ENCODE measurements at places on chromosomes 7 and 10.

- no peaks in the 10 kb centered on the region for H3K27me3 ChIP-seq
Observed at GRCh38 chr7:150936018-150936417, 42.1 kb downstream of the KCNH2 start.

DNA sequence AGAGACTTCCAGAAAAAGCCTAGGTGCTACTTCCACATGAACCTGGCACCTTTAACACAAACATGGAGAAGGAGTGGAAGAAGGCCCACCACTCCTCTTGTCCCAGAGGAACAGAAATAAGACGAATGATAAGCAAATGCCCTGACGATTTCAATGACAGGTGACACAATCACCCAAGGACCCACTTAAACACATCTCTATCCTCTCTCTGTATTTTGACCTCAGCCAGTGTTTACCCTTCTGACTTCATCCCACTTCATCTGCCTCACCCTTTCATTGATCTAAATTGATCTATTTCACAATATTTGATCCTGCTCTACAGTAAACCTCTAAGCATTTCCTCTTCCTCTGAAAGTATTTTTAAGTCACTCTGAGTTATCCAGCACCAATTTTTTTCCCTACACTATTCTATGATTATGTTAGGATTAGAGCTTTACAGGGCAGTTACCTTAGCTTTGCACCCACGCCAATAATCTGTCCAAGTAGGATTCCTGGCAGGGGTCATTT lies 9.1 kb downstream of the GOT1 start:
- no peaks in the 10 kb centered on the region for H3K36me3 ChIP-seq
- no peaks in the 10 kb centered on the region for H3K4me1 ChIP-seq
- no peak overlapping the region for H3K4me3 ChIP-seq
- no peaks in the 10 kb centered on the region for H3K27me3 ChIP-seq
- no peak overlapping the region for H3K27ac ChIP-seq
- DNase-seq: no peak

DNA sequence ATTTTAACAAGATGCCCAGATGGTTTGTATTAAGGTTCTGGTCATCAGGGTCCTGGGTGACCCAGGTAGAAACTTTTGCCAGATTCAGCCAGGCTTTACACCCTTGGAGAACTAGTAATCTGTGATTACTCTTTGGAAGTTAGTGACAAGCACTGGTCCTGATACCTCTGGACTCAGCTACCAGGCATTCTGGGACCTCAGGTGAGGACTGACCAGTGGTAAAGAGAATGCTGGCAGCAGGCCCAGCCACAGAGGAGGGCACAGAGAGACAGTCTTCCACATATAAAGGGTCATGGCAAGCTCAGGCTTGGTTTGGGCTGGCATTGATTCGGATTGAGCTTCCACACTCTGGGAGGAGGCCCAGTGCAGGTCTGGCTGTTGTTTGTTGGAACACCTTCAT lies 112.0 kb upstream of the CHST15 start:
- no peak overlapping the region for H3K27ac ChIP-seq
- H3K27me3 ChIP-seq: no peaks in the 10 kb centered on the region
- H3K4me1 ChIP-seq: no peaks in the 10 kb centered on the region
- H3K4me3 ChIP-seq: no peak overlapping the region
- DNase-seq: no peak

- no peaks in the 10 kb centered on the region for H3K4me1 ChIP-seq
- no peak for DNase-seq
- H3K36me3 ChIP-seq: no peaks in the 10 kb centered on the region
- H3K27ac ChIP-seq: no peak overlapping the region
- no peak overlapping the region for H3K4me3 ChIP-seq
Observed at GRCh38 chr7:141366091-141366621, 185.1 kb upstream of the AGK start.

DNA sequence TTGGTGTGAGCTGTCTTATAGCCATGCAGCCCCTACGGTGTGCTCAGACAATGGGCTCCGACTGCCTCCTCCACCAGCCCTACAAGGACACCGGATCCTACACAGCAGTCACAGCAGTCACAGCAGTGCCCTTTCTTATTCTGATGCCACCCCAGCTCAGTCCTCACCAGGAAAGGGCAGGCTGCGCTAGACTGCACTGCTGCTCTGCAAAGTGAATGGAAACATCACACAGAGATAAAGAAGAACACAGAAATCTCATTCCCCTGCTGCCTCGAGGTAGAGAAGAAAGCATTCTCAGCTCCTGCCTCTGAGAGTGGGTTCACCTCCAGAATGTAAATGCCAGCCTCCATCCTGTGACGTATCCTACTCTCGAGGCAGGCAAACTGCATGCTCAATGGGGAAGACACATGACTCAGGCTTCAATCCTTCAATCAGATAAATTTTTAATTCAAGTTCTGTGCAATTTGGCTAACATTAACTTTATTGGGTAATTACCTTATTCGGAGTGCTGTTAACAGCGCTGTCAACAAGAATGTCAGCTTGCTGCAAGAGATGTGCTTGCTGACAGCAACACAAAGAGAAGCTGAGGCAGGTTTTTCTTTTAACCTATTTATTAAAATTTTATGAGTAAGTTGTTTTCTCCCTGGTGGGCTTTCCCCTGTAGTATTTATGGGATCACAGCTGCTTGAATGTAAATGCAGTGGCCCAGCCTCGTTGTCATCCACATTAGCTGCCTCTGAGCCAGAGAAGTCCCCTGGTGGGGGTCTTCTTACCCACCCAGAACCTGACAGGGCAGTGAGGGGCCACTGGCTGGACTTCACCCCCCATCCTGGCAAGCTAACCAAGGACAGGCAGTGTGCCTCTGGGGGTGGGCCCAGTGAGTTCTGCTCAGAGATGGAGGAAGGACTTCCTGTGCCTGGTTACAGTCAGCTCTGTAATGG lies 241.3 kb upstream of the KMT2E start:
- no peak overlapping the region for H3K4me3 ChIP-seq
- no peak overlapping the region for H3K27ac ChIP-seq
- no peak for DNase-seq

- H3K4me3 ChIP-seq: no peak overlapping the region
- no peak overlapping the region for H3K27ac ChIP-seq
- no peaks in the 10 kb centered on the region for H3K36me3 ChIP-seq
- no peaks in the 10 kb centered on the region for H3K27me3 ChIP-seq
Observed at GRCh38 chr10:127275793-127276450, 79.5 kb upstream of the INSYN2A start.

DNA sequence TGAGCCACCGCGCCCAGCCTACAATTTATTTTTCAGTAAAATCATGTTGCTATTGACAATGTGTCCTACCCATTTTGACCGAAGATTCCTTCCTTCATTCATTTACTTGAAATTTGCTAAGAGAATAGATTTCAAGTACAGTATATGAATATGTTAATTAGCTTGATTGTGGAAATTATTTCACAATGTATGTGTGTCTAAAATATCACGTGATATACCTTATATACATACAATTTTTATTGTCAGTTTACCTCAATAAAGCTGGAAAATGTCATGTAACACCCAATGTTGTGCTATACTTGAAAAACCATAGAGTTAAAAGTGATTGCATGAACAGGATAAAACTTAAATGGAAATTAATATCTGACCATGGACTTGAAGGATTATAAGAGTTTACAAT lies 521.7 kb upstream of the ANKRD30A start:
- H3K27ac ChIP-seq: no peak overlapping the region
- no peak for DNase-seq

- no peak overlapping the region for H3K4me3 ChIP-seq
- no peaks in the 10 kb centered on the region for H3K4me1 ChIP-seq
- no peak overlapping the region for H3K27ac ChIP-seq
- no peaks in the 10 kb centered on the region for H3K27me3 ChIP-seq
Observed at GRCh38 chr7:135710417-135711138, 17.4 kb downstream of the SLC13A4 start.

DNA sequence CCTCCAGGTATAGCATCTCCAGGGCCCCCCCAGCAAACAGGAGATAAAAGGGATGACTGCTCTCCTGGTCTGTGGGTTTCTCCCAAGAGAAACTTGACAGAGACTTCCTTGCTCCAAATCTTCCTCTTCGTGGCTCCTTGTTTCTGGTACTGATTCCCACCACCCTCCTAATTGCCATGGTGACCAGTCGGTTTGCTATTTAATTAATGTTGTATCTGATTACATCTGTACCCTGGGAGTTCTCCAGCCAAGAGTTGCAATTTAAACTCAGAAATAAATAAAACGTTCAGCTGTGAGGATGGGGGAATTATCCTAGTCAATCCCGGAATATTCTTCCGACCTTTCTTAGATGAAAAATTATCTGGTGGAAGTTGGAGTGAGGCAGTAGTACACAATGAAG lies 264.7 kb downstream of the PAXIP1 start:
- H3K27ac ChIP-seq: no peak overlapping the region
- H3K4me1 ChIP-seq: no peaks in the 10 kb centered on the region
- H3K27me3 ChIP-seq: no peaks in the 10 kb centered on the region
- no peak overlapping the region for H3K4me3 ChIP-seq
- no peaks in the 10 kb centered on the region for H3K36me3 ChIP-seq

- H3K27ac ChIP-seq: peak overlapping the region; percentile 25
- no peaks in the 10 kb centered on the region for H3K27me3 ChIP-seq
- no peak for DNase-seq
- H3K4me1 ChIP-seq: no peaks in the 10 kb centered on the region
Observed at GRCh38 chr7:139842401-139843210, 13.5 kb downstream of the TBXAS1 start.

DNA sequence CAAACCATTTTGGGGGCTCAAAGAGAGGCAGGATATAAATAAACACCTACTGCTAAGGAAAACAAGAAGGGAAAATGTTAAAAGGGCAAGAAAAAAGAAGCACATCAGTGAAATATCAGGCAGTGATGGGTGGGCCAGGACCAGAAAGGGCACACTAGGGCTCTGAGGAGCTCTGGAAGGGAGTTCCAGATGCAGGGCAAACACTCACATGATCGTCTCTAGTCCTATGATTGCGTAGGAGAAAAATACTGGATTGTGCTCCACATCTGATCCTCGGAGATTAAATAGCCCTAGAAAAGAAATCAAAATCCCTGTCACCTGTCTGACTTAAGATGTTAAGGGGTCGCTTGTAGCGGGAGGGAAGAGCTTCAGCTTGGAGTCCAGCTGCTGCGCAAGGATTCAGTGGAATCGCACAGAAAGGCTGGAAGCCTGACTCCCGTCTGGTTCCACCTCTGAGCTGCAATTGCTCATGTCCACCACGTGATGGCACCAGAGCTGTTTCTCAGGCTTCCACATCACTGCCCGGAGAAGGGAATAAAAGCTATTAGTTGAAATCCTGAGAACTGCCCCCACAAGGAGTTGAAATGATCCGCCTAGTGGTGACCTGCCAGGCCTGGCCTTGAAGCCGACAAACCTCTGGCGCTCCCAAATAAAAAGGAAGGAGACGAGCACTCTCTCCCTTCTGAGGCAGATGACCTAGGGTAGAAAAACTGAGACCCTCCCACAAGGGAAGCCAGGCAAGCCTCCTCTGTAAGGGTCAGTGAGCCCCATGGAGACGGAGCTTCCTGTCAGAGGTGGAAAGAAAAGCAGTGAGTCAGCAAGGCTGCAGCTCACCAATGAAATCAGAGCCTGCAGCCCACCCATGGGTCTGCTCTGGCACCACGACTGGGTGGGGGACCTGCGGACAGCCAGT lies 39.2 kb downstream of the XPNPEP1 start:
- no peaks in the 10 kb centered on the region for H3K4me1 ChIP-seq
- no peaks in the 10 kb centered on the region for H3K36me3 ChIP-seq
- no peaks in the 10 kb centered on the region for H3K27me3 ChIP-seq
- H3K27ac ChIP-seq: no peak overlapping the region
- DNase-seq: peak; percentile 34

GRCh38 chr7:150857276-150858055 lies 5.1 kb downstream of the AOC1 start:
- no peaks in the 10 kb centered on the region for H3K27me3 ChIP-seq
- no peaks in the 10 kb centered on the region for H3K36me3 ChIP-seq
- H3K27ac ChIP-seq: no peak overlapping the region
- no peaks in the 10 kb centered on the region for H3K4me1 ChIP-seq
- no peak overlapping the region for H3K4me3 ChIP-seq
- no peak for DNase-seq

Data from Peyer's patch (tissue), 4 donors.